Progenitor cell of endocrine pancreas (in vitro differentiated cells): ENCODE measurements at places on chromosomes 1 and 21. TPM values are rescaled to one million over a fixed set of nuclear protein-coding genes. Genes with fewer than 3 reads are reported as not detected.

- no peak overlapping the region for H3K27ac ChIP-seq
- no peaks in the 10 kb centered on the region for H3K36me3 ChIP-seq
- no peak for DNase-seq
- H3K4me3 ChIP-seq, result no peak overlapping the region
Measured at GRCh38 chr1:168723000-168723399, 6.0 kb downstream of the DPT start.

DNA sequence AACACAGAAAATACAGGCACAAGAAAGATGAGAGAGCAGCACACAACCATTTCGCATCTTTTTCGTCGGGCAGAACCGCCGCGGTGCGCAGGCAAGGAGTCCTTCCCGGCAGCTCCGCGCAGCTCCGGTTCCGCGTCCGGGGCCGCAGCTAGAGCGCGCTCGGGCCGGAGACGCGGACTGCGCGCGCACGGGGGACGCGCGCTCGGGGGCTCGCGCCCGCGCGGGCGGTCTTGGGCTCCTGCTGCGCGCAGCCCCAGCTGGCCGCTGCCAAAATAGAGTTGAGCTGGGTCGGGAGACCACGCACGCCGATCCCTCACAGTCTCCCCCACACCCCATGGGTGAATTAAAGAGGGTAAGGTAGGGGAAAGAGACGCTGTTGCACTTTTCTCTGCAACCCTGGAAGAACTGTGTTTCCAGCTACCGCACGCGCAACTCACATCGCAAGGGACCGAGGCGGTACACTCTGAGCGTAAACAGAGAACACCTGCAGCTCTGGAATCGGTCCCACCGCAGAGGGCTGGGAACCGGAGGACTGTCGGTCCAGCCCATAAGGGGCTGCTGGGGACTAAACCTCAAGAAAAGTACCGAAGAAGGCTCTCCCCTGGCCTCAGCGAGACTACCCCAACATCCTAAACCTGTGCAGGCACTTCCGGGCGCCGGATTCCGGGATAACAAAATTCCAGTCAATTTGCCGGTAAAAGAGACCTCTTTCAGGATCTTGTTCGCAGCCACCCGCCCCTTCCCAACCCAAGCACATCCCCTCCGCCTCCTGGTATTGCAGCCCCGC lies 1.7 kb downstream of the NR5A2 start:
- peaks cover 27% of the 10 kb centered on the region for H3K4me1 ChIP-seq
- peak overlapping the region; percentile 94 for H3K27ac ChIP-seq
- peaks cover 2% of the 10 kb centered on the region for H3K36me3 ChIP-seq
- peak overlapping the region; percentile 86 for H3K4me3 ChIP-seq

Gene CNR2
- total RNA-seq, result not detected in 2 replicates

DNA sequence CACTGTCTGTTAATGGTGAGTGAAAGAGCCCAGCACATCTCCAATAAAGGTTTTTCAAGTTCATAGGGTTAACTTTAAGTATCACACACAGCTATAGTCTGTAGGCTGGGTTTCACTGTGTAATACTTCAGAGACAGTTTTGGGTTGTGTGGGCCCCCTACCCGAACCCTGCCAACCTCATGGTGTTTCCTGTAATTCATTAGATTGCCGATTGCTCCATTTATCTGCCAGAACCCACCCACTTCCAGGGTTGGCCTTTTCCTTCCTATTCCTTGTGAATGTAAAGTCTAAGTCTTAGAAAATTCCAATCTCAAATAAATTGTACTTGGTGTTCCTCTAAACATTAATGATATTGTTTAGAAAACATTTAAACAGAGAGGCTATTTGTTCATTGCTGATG lies 43.6 kb downstream of the CTTNBP2NL start:
- no peak overlapping the region for H3K4me3 ChIP-seq
- H3K4me1 ChIP-seq, result peaks cover 6% of the 10 kb centered on the region
- peaks cover 28% of the 10 kb centered on the region for H3K36me3 ChIP-seq
- H3K27me3 ChIP-seq, result no peaks in the 10 kb centered on the region
- no peak for DNase-seq

DNA sequence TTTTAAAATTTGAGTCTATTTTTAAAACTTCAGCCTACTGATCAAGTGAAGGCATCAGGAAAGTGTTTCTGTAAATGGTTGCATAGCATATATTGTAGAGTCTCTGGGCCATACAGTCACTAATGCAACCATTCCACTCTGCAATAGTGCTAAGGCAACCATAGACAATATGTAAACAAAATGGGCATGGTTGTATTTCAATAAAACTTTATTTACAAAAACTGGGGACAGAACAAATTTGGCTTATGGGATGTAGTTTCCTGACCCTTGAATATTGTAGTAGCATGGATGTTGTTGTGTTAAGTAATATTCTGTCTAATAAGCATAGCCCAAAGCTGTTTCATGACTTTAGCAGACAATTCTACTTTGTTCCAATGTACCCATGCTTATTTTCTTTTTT lies 117.7 kb downstream of the GRIK1 start:
- H3K27me3 ChIP-seq, result no peaks in the 10 kb centered on the region
- DNase-seq, result no peak
- H3K27ac ChIP-seq, result no peak overlapping the region

DNA sequence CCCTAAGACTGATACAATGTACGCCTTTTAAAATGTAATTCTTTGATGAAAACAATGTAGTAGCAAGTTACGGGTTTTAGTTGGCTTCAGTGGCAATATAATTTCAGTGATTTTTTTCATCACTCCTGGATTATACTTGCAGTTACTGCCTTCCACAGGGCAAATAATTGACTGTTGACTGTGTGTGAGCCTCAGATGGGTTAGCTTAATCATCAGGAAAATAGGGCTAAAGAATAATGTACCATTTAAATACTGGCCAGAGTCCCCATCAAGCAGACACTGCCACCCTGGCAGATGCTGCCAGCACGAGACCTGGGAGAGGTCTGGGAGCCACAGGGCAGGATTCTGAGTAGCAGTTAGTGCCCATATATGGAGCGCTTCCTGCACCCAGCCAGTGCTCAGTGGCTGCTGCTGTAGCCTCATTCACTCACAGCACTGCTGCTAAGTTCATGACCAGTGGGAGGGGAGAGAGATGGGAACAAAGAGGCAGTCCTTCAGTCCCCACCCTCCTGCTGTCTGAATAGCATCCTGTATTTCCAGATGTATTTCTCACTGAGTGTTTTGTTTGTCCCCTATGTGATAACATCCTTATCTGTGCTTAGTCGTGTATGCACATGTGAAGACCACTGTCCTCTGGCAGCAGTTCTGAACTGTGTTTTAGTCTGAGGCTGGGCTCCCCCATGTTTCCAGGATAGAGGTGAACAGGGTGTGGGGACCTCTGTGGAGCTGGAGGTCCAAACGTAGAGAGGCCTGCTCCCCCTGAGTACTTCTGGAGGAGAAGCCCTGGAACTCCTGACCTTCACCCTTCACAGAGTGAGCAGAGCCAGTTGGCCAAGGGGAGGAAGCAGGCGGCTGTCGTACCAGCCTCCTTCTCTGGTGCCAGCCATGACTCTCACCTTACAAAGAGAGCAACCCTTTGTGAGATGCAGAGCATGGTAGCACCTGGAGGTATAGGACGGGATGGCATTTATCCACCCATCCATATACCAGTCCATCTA lies 80.4 kb downstream of the ADARB1 start:
- peaks cover 4% of the 10 kb centered on the region for H3K4me1 ChIP-seq
- no peak overlapping the region for H3K27ac ChIP-seq
- no peak for DNase-seq
- H3K4me3 ChIP-seq, result no peak overlapping the region

DNA sequence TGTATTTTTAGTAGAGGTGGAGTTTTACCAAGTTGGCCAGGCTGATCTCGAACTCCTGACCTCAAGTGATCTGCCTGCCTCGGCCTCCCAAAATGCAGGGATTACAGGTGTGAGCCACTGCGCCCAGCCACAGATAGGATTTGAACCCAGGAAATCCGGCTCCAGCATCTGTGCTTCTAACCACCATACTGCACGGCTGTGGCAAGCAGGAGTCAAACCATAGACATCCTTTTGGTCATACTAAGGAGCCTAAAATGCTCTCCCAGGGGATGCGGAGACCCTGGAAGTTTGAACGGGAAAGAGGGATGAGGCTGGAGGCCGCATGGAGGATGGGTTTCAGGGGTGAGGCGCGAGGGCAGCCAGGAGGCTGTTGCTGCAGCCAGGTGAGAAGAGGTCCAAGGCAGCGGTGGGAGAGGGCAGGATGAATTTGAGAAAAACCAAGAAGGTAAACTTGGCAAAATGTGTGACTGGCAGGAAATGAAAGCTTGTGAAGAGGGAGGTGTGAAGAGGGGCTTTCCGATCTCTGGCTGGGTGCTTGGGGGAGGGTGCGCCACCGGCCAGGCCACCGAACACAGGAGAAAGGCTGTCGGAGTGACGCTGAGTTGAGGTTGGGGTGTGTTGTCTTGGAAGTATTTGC lies 24.0 kb upstream of the CDK18 start:
- no peaks in the 10 kb centered on the region for H3K4me1 ChIP-seq
- no peak overlapping the region for H3K4me3 ChIP-seq
- H3K27ac ChIP-seq, result no peak overlapping the region
- DNase-seq, result no peak
- H3K27me3 ChIP-seq, result peaks cover 53% of the 10 kb centered on the region

- DNase-seq, result no peak
- H3K4me3 ChIP-seq, result no peak overlapping the region
- no peaks in the 10 kb centered on the region for H3K4me1 ChIP-seq
- no peak overlapping the region for H3K27ac ChIP-seq
Measured at GRCh38 chr1:183360473-183360872, 57.7 kb downstream of the NMNAT2 start.

Gene PPFIA4
- 0.87 and 1.2 TPM in 2 replicates for total RNA-seq

GRCh38 chr1:158035014-158035413 lies 41.6 kb downstream of the KIRREL1 start:
- DNase-seq, result no peak
- peaks cover 3% of the 10 kb centered on the region for H3K4me1 ChIP-seq
- no peak overlapping the region for H3K27ac ChIP-seq
- H3K27me3 ChIP-seq, result no peaks in the 10 kb centered on the region
- H3K4me3 ChIP-seq, result no peak overlapping the region

DNA sequence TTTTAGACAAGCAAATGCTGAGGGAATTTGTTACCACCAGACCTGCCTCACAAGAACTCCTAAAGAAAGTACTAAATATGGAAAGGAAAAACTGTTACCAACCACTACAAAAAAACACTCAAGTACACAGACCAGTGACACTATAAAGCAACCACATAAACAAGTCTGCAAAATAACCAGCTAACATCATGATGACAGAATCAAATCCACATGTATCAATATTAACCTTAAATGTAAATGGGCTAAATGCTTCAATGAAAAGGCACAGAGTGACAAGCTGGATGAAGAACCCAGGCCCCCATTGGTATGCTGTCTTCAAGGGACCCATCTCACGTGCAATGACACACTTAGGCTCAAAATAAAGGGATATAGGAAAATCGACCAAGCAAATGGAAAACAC lies 529.9 kb upstream of the CAMK1G start:
- no peak overlapping the region for H3K4me3 ChIP-seq
- H3K27me3 ChIP-seq, result no peaks in the 10 kb centered on the region
- no peaks in the 10 kb centered on the region for H3K36me3 ChIP-seq
- H3K27ac ChIP-seq, result no peak overlapping the region

- H3K4me1 ChIP-seq, result peaks cover 1% of the 10 kb centered on the region
- DNase-seq, result no peak
- no peak overlapping the region for H3K27ac ChIP-seq
- peaks cover 3% of the 10 kb centered on the region for H3K36me3 ChIP-seq
- no peaks in the 10 kb centered on the region for H3K27me3 ChIP-seq
- no peak overlapping the region for H3K4me3 ChIP-seq
Measured at GRCh38 chr1:98316286-98316905, 345.1 kb upstream of the SNX7 start.

Gene DEPDC1
- 10.3 and 12.4 TPM in 2 replicates for total RNA-seq

DNA sequence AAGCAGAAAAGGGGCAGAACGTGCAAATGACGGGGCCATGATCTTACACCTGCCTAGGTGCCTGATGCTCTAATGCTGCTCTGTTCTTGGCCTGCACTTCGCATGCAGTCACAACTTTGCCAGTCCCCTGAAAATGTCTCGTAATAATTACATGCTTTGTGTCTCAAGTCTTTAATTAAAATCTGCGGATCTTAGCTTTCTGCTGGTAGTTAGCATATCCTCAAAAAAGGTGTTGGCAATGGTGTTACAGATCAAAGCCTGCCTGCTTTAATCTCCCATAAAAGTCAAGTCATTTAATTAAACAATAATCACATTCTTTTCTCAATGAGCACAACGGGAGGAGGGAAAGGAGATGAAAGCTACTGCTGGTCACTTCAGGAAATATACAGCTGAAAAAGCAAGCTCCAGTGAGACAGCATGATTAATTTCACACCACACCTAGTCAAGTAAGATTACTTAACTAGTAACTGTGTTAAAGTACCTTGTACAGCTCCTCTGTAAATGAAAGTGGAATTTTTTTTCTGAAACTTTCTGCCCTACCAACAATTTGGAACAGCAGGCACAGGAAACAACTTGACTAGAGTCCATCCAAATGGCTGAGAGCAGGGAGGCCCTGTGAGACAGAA lies 45.8 kb downstream of the STX6 start:
- no peak for DNase-seq
- H3K4me1 ChIP-seq, result peaks cover 35% of the 10 kb centered on the region
- H3K36me3 ChIP-seq, result peaks cover 38% of the 10 kb centered on the region
- no peaks in the 10 kb centered on the region for H3K27me3 ChIP-seq

GRCh38 chr1:225882694-225883615 lies 775 bp upstream of the TMEM63A start:
- peaks cover 6% of the 10 kb centered on the region for H3K36me3 ChIP-seq
- peaks cover 36% of the 10 kb centered on the region for H3K4me1 ChIP-seq
- H3K4me3 ChIP-seq, result peak overlapping the region; percentile 88
- no peaks in the 10 kb centered on the region for H3K27me3 ChIP-seq
- DNase-seq, result peak; percentile 37
- H3K27ac ChIP-seq, result peak overlapping the region; percentile 98

DNA sequence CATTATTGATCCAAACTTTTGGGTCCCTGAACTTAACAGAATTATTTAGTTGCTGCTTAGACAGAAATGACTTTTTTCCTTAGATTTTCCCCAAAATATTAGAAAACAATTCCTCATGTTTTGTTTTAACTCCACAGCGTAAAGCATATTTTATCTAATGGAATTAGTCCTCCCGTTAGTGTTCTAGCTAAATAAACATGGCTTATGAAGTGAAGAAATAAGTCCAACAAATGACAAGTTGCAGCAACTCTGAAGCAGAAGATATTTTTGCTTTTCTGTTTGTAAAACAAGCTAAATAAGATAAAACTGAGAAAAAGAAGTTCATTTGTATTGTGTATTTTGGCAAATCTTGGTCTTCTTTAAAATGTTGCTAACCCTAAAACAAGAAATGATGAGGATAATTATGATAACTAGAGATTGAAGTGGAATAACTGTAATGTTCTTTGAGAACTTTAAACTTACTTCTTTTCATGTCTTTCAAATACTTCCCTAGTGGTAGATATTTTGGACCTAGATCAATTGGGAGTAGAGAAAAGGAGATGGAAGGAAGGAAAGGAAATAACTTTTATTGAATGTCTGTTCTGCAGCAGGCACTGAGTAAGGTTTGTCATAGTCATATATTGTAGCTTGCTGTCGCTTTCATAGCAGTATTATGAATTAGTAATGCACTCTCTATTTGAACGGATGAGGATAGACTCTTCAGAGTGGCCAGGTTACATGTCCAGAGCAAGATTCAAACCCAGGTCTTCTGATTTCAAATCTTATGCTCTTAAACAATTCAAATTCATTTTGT lies 12.5 kb downstream of the NFIA start:
- peaks cover 80% of the 10 kb centered on the region for H3K27me3 ChIP-seq
- DNase-seq, result no peak
- H3K27ac ChIP-seq, result no peak overlapping the region
- H3K36me3 ChIP-seq, result no peaks in the 10 kb centered on the region
- no peaks in the 10 kb centered on the region for H3K4me1 ChIP-seq
- no peak overlapping the region for H3K4me3 ChIP-seq

- peaks cover 70% of the 10 kb centered on the region for H3K27me3 ChIP-seq
- DNase-seq, result no peak
- peak overlapping the region; percentile 68 for H3K4me3 ChIP-seq
- peaks cover 9% of the 10 kb centered on the region for H3K4me1 ChIP-seq
- no peak overlapping the region for H3K27ac ChIP-seq
Measured at GRCh38 chr1:38804062-38804886, 55.3 kb downstream of the RRAGC start.
